ENCODE measurements at places on chromosomes 13 and 19.

- peak; percentile 90 for DNase-seq
Observed at GRCh38 chr19:43474986-43475705, 9.7 kb upstream of the LYPD3 start.

DNA sequence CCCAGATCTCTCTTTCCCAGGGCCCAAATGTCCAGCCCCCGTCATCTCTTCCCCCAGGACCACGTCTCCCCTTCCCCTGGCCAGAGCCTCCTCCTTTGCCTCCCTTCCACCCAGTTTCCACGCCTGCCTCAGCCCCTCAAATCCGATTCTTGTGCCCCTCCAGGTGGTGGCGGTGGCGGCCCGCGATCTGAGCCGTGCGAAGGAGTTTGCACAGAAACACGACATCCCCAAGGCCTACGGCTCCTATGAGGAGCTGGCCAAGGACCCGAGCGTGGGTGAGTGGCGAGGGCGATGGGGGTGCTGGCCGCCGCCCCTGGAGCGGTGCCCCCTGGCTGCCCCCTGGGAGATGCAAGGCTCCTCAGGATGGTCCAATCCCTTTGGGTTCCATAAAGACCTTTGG, 1.3 kb downstream of the DHDH start:
- no peak for DNase-seq

DNA sequence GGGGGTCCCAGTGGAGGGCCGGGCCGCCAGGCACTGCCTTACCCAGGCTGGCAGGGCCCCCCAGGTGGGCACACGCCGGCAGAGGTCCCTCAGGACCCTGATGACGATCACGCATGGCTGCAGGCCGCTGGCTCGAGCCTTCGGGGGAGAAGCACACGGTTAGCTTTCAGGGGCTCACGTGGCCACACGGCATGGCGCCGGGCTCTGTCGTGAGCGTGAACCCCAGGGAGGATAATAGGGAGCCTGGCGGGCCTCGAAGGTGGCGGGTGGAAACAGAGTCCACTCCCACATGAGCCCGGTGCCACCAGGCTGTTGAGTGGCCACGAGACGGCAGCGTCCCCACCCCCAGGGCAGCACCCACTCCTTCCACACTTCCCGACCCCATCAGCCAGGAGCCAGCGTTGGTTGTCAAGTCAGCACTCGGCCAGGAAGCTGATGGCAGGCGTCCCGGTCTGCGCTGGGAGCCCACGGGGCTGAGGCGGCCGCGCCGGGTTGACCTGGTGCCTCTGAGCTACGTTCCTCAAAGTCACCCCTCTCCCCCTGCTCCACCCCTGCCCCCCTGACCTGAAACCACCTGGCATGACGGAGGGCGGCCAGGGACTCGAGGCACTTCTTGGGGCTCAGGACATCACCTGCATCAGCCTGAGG, 24.7 kb upstream of the MATK start:
- DNase-seq = no peak

DNA sequence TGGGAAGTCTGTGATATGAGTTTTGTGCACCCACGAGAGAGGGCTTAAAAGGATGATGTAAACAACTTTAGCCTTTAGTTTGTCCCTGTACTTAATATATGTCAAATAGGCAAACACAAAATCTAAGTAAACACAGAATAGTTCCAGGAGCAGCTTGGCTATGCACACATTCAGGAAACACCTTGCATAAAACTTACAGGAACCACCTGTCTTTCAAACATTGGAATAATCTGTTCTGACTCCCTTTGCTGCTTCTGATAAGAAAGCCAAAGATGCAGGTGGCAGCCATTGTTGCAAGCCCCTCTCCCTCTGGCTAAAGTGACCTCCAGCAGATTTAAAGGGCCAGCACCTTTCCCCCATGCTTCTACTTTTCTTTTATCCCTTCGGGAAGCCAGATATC, 4.7 kb downstream of the EEF1AKMT1 start:
- DNase-seq = no peak

- DNase-seq = no peak
Observed at GRCh38 chr13:59320021-59320420, 843.7 kb downstream of the DIAPH3 start.

GRCh38 chr19:5787409-5788182, 3.0 kb upstream of the PRR22 start:
- DNase-seq = no peak

Measured in hematopoietic multipotent progenitor cell treated with erythropoietin and hydrocortisone succinate and interleukin-3 and kit ligand, for 8 days (in vitro differentiated cells).